Astrocyte of the cerebellum (primary cell): ENCODE measurements at places on chromosomes 3 and 15.

GRCh38 chr3:23068016-23068728 is 135.0 kb upstream of the UBE2E2 start:
- DNase-seq: no peak

DNA sequence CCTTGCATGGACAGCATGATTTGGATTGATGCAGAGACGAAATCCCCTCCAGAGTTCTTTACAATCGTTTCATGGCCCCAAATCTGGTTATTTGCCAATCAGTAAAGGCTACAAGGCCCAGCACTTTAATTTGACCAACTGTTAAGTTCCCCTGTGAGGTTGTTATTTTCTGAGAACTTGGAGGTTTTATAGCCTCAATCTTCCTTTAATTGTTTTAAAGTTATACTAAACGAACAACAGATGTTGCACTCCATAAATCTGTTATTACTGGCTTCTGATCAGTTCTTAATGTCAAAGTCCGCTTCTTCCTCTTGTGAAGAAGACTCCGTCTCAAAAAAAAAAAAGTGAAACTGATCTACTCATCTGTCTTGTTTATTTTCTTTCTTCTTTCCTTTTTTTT is 30.8 kb downstream of the LARP6 start:
- no peak for DNase-seq

GRCh38 chr3:45753095-45753494 is 43.2 kb downstream of the SLC6A20 start:
- DNase-seq: no peak

DNA sequence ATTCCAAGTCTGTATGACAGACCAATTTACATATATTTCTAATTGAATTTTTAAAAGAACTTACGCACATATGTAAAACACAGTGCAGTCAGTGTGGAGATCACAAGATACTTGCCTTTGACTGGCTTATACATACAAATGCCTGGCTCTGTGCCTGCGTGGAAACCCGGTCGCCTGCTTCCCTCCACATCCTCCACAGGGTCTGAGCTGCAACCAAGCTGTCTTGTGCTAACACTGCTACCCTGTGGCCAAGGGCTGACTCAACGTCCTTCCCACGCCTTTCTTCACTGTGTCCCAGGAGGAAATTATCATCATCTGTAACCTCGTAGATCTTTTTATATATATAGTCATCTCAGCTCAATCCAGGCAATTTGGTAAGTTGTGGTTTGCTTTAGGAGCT is 117.0 kb downstream of the WNT7A start:
- no peak for DNase-seq

- DNase-seq: no peak
Measured at GRCh38 chr15:79222808-79223207, 59.7 kb upstream of the ANKRD34C start.

DNA sequence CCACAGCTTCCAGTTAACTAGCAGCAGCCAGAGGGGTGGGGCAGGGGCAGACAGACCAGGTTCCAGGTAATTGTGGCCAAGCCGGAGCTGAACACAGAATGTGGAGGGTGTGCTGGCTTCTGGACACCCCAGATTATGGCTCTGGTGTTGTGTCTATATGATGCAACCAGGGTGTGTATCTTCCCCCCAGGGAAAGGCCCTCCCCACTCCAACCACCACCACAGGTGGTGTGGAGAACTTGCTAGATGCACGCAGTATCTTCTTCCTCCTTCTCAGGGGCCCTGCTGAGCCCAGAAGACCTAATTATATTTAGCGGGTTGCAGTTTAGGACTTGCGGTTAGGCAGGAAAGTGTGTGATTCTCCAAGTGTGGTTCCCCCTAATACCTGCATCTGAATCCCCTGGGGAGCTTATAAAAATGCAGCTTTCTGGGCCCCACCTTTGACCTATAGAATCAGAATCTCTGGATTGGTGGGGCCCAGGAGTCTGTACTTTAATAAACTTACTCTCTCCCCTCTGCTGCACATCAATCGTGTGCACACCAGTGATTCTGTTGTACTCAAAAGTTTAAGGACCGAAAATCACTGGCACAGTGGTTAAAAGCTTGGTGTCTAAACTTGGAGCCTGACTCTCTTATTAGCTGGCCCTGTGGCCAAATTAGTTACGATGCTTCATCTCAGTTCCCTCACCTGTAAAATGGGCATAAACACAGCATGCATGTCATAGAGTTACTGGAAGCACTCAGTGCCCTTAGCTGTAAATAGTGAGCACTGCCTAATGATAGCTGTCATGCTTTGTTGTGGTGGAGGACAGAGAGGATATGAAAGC is 379.1 kb upstream of the PROK2 start:
- DNase-seq: no peak

DNA sequence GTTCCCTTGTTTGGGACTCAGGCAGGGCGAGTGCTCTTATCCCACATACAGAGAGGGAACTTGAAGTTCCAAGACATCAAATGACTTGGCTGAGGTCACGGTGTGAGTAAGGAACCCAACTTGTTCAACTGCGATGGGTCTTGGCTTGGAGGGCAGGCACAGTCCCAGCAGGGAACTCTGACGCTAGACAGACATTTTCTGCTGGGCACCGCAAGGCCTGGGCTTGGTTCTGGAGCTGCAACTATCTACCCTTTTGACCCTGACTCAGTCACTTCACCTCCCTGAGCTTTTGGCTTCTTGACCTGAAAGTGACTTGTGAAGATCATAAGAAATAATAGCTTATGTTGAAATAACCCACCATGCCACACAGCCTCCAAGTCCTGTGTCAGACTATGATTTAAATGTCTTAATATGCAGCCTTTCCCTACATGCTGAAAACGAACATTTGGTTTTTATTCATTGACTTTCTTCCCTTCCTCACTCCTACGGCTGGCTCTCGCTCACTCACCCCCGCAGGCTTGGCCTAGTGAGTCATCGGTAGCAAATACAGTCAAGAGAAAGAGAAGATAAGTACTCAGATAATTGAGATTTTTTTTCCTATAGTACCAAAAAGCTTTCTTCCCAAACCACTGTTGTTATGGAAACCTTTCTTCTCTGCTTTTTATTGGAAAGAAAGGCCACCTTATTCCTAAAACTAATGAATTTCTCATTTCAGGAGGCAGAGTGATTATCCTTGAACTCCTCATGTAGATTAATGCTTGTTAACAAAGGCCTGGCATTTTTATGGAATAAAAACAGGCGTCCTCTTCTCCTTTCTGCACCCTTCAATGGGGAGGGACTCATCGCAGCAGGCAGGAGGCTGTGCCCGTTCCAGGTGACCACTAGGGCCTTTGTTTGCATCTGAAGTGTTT is 178.4 kb downstream of the ATP10A start:
- peak; percentile 71 for DNase-seq

- no peak for DNase-seq
Measured at GRCh38 chr3:12977117-12977808, 96.0 kb downstream of the IQSEC1 start.

- DNase-seq: no peak
Measured at GRCh38 chr15:89112341-89112971, 24.2 kb downstream of the ABHD2 start.

GRCh38 chr3:173703771-173704170 is 306.2 kb downstream of the NLGN1 start:
- DNase-seq: no peak

GRCh38 chr3:120496278-120497002 is 45.6 kb upstream of the FSTL1 start:
- peak; percentile 29 for DNase-seq

GRCh38 chr3:22296601-22297000 is 545.6 kb upstream of the ZNF385D start:
- peak; percentile 16 for DNase-seq

- no peak for DNase-seq
Measured at GRCh38 chr3:170049146-170050000, 11.6 kb downstream of the GPR160 start.

- DNase-seq: no peak
Measured at GRCh38 chr3:72210261-72210660, 425.3 kb upstream of the PROK2 start.

- no peak for DNase-seq
Measured at GRCh38 chr15:40053079-40053830, 14.3 kb upstream of the SRP14 start.

GRCh38 chr3:86830566-86830965 is 160.4 kb downstream of the VGLL3 start:
- DNase-seq: peak; percentile 64

DNA sequence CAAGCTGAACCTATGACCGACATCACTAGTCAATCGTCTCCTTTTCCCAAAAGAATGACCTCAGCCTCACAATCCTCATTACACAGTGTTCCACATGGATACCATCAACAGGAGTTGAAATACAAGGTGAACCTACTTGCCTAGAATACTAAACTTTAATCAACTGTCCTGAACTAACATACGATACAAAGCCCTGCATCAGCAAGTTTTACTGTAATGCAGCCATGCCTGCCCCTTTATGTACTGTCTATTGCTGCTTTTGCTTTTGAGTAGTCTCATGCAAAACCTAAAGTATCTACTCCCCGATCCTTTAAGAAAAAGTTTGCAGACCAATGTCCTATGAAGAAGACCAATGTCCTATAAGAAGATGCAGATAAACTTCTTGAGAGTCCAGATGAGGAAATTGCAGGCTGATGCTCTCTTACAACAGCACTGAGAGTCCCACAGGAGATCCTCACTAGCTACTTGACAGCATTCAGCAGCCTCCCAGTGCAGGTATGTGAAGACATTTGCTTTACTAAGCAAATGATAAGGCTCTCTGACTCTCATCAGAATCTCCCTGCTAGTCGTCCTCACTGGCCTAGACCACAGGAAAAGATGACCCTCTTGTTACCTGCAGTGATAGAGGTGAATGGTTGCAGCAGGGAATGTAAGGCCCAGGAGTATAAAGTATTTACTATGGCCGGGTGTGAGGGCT is 23.6 kb downstream of the SUCLG2 start:
- no peak for DNase-seq

- no peak for DNase-seq
Measured at GRCh38 chr3:133037436-133037835, 755 bp upstream of the TMEM108 start.

GRCh38 chr3:183592821-183593220 is 37.3 kb upstream of the KLHL6 start:
- no peak for DNase-seq

DNA sequence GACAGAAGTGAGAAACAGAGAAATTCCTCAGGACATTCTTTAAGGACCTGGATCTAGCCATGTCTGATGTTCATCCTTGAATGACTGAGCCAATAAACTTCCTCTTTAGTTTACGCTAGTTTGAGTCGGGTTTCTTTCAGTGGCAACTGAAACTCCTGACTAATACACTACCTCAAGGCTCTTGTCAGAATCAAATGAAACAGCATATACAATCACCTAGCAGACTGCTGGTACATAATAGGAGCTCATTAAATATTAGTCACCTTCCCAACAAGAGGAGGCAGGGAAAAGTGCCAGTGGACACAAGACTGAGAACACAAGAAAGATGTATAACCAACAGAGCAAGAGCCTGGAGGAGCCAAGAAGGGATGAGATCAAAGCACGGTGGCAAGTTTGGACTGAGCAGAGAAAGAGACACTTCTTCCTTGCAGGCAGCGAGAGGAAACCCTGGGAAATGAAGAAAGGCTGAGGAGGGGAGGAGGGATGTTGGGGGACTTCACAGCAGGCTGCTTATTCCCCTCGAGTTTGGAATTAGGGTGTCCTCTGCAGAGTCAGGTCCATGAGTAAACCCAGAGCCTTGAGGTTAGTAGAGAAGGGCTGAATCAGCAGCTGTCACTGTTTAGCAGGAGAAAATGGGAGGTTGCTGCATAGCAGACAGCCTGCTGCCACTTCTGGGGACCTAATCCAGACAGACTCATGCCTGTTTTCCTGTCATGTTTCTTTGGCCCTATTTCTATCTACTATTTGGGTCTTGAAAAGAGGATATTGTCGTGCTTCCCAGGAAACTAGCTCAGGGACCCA is 73.3 kb downstream of the MRPL46 start:
- DNase-seq: no peak

DNA sequence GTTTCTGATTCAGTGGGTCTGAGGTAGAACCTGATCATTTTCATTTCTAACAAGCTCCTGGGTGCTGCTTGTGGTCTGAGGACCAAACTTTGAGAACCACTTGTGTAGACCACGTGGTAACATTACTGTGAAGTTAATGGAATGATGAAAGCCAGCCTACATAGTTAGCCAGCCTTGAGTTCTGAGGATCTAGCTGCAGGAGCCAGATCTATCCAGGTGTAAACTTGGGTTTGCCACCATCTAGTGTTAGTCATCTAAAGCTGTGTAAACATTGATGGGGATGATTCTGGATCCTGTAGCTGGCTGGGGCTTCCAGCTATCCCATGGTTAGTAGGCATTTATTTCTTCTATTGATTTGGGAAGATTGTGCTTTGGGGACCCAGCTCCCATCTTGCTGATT is 170.0 kb downstream of the TMEM108 start:
- DNase-seq: no peak

DNA sequence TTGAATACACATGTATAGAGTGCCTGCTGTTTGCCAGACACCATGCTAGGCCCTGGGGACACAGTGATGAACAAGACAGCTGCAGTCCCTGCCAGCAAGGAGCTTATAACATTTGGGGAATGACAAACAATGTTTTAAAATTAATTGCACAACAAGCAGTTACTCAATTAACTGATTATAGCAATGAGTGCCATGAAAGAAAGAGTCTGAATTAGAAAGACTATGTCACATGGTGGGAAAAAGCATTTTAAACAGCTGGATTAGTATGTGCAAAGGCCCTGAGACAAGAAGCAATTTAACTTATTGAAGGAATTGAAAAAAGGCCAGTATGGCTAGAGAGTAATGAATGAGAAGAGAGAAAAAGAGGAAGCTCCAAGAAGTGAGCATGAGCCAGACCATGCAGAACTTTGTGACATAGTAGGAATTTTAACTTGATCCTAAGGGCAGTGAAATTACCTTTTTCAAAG is 64.5 kb upstream of the PLXNA1 start:
- no peak for DNase-seq

DNA sequence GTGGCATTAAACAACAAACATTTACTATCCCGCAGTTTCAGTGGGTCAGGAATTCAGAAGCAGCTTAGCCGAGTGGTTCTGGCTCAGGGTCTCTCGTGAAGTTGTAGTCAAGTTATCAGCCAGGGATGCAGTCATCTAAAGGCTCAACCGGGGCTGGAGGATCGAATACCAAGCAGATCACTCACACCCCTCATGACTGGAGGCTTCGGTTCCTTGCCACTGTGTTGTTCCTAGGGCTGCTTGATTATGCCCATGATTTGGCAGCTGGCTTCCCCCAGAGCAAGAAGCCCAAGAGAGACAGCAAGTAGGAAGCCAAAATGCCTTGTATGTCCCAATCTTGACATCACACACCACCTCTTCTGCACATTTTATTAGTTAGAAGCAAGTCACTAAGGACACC is 33.9 kb upstream of the CDCP1 start:
- no peak for DNase-seq
